ENCODE measurements at places on chromosomes 12 and 14. TPM values are rescaled to one million over a fixed set of nuclear protein-coding genes. Genes with fewer than 3 reads are reported as not detected.

The DNAI7 gene
- polyA plus RNA-seq: not detected

The DEPDC4 gene
- polyA plus RNA-seq: 1.4 TPM

The FAM181A gene
- polyA plus RNA-seq: not detected

The RERGL gene
- polyA plus RNA-seq: 0.62 TPM

The DIO3 gene
- 3.0 TPM for polyA plus RNA-seq

The ZC2HC1C gene
- 1.1 TPM for polyA plus RNA-seq

The PARP11 gene
- 8.3 TPM for polyA plus RNA-seq

The IKZF4 gene
- polyA plus RNA-seq: 18.9 TPM

The TEX52 gene
- 0.92 TPM for polyA plus RNA-seq

The KRT75 gene
- polyA plus RNA-seq: not detected

The RPGRIP1 gene
- 0.43 TPM for polyA plus RNA-seq

The CAPS2 gene
- polyA plus RNA-seq: 2.0 TPM

The NPFF gene
- polyA plus RNA-seq: not detected

The CYP46A1 gene
- 5.6 TPM for polyA plus RNA-seq

The SDR9C7 gene
- 1.1 TPM for polyA plus RNA-seq

The RBM23 gene
- 51.1 TPM for polyA plus RNA-seq

The SRGAP1 gene
- 12.5 TPM for polyA plus RNA-seq

The GLT1D1 gene
- 0.97 TPM for polyA plus RNA-seq

The TMEM233 gene
- polyA plus RNA-seq: 3.2 TPM

The C12orf50 gene
- not detected for polyA plus RNA-seq

The ACOT4 gene
- polyA plus RNA-seq: 0.16 TPM

The DENND5B gene
- polyA plus RNA-seq: 17.6 TPM

The CLEC1B gene
- 0.13 TPM for polyA plus RNA-seq

The TESPA1 gene
- 1.3 TPM for polyA plus RNA-seq

The SLC39A9 gene
- polyA plus RNA-seq: 32.4 TPM

The KLHDC2 gene
- 72.5 TPM for polyA plus RNA-seq

The SPATA7 gene
- polyA plus RNA-seq: not detected

The POTEM gene
- not detected for polyA plus RNA-seq

The SLC25A29 gene
- polyA plus RNA-seq: 30.5 TPM

The SLCO1B3 gene
- polyA plus RNA-seq: not detected

The AJUBA gene
- 167 TPM for polyA plus RNA-seq

The CDK2 gene
- polyA plus RNA-seq: not detected

Measured in muscle of arm (tissue), 14 donors.